ENCODE measurements at places on chromosomes 4 and X.
A peak's percentile ranks its signal among the peaks of the same experiment; 100 is the strongest.

- peak; percentile 24 for DNase-seq
Observed at GRCh38 chr4:135724421-135724820, 1522.8 kb upstream of the PABPC4L start.

GRCh38 chr4:139902321-139903320 is 237.0 kb downstream of the MGST2 start:
- DNase-seq: peak; percentile 26

- DNase-seq: no peak
Observed at GRCh38 chr4:119794113-119794512, 165.5 kb upstream of the PDE5A start.

- peak; percentile 17 for DNase-seq
Observed at GRCh38 chrX:31845003-31845402, 773.2 kb upstream of the FTHL17 start.

DNA sequence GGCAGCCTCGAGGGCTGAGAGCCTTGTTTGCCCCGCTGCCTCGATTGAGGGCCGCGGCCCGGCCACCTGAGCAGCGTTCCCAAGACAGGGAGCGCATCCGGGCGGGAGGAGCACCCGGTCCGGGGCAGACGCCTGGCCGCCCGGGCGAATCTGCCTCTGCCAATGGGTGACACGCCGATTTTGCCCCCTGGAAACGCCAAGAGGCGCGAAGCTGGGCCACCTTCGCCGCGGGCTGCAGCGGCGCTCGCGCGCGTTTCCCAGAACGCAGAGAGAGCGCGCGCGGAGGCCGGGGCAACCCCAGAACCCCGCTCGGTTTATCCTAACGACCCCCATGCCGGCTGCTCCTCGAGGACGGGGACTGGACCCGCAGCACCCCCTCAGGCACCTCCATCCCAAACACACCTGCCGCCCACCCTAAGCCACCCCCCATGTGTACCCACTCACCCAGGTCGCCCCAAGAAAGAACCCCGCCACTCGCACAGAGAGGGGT is 575 bp downstream of the MAP7D2 start:
- no peak for DNase-seq

- DNase-seq: peak; percentile 18
Observed at GRCh38 chr4:108774809-108775530, 12.1 kb upstream of the ETNPPL start.

- DNase-seq: no peak
Observed at GRCh38 chrX:48688531-48689150, 5.0 kb downstream of the WAS start.

DNA sequence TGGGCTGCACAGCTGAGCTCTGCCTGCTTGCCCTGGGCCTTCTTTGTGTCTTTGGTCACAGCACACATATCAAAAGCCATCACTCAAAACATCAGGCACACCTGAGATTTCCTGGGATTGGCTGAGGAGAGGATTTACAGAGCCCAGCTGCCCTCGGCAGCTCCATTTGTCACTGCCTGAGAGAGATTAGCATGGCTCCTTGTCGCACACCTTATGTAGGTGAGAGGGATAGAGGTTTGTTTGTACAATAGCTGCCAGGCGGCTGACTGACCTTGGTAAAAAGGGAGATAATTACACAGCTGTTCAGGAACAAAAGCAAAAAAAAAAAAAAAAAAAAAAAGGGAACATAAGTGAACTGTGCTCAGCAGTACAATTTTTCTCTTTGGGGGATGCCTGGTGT is 63.2 kb downstream of the MGST2 start:
- DNase-seq: no peak

DNA sequence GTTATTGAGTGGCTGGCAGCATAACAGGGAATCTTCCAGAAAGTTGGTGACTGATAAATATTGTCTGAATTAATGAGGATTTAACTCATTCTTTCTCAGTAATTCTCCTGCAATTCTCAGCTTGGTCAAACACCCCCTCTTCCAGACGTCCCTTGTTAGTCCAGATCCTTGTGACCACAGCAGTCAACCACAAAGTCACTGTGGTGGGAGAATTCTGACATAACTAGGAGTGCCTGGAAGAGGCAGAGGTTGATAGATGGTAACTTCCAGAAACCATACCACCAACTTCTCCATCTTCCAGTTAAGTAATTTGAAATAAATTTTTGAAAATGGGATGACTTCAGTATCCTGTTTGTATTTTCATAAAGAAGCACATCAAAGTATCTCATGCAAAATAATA is 90.1 kb downstream of the CEP44 start:
- DNase-seq: no peak

GRCh38 chr4:78951862-78952472 is 12.7 kb upstream of the PAQR3 start:
- DNase-seq: peak; percentile 54

DNA sequence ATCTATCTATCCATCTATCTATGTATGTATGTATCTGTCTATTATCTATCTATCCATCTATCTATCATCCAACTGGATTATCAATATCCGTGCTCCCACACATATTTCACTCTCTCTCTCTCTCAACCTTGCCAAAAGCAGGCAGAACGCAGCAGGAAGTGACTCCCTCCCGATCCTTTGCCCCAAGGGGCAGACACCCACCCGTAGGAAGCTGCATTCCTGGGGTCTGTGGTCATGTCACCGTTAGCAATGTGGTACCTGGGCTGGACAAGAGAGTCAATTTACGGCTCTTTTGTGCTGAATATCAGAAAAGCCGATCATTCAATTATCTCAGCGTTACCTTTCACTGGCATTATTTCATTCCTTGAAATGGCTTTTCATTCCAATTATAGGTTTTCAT is 119.6 kb upstream of the PPP2R3B start:
- DNase-seq: no peak

DNA sequence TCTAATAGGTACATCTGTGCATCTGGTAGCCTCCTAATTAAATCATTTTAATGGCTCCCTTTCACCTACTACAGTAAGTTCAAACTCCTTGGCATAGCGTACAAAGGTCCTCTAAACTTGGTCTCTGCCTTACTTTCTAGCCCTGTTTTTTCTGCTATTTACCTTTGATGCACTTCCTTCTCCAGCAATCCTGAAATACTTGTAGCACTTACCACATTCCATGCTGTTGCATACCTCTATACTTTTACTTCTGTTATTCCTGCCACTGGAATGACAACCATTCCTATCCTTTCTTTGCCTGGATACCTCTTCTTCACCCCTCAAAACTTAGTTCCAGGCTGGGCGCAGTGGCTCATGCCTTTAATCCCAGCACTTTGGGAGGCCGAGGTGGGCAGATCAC is 56.6 kb upstream of the LHFPL1 start:
- DNase-seq: no peak

GRCh38 chr4:136369073-136369472 is 1163.2 kb downstream of the PCDH18 start:
- no peak for DNase-seq

DNA sequence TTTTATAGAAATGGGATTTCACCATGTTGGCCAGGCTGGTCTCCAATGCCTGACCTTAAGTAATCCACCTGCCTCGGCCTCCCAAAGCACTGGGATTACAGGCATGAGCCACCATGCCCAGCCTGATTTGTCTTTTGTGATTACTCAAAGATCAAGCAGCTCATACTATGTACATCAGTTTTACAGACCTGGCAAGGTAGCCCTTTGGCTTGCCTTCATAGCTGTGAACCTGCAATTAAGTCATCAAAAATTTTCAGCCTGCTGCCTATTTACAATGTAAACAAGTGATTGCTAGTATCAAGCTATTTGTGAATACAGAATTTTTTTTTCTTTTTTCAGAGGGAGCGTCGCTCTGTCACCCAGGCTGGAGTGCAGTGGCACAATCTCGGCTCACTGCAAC is 46.2 kb downstream of the GSX2 start:
- DNase-seq: no peak

- no peak for DNase-seq
Observed at GRCh38 chrX:114841051-114841450, 176.4 kb downstream of the IL13RA2 start.

- no peak for DNase-seq
Observed at GRCh38 chr4:163638909-163639308, 144.4 kb downstream of the TMA16 start.

DNA sequence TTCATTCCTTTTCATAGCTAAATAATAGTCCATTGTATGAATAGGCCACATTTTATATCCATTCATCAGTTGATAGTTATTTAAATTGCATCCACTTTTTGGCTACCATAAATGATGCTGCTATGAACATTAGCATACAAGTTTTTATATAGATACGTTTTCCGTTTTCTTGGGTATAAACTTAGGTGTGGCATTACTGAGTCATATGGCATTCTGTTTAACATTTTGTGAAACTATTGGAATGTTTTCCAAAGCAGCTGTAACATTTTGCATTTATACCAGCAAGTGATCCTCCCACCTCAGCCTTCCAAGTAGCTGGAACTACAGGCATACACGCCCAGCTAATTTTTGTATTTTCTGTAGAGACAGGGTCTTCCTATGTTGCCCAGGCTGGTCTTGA is 26.3 kb downstream of the CLDN2 start:
- no peak for DNase-seq

- no peak for DNase-seq
Observed at GRCh38 chrX:51747671-51748070, 4.4 kb downstream of the GSPT2 start.

DNA sequence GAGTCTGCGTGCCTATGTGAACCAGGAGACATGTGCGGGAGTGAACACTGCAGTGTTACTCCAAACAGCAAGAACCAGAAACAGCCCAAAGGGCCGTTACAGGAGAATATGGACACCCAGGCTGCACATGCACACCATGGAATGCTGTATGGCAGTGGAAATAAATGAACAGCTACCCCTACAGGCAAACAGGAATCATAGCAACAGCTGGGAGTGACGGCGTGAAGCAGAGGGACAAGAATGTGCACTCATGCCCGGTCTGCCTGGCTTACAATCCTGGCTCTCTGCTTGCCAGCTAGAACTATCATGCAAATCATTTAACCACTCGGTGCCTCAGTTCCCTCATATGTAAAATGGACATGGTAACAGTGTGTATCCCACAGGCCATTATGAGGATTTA is 16.6 kb downstream of the GPKOW start:
- peak; percentile 54 for DNase-seq

DNA sequence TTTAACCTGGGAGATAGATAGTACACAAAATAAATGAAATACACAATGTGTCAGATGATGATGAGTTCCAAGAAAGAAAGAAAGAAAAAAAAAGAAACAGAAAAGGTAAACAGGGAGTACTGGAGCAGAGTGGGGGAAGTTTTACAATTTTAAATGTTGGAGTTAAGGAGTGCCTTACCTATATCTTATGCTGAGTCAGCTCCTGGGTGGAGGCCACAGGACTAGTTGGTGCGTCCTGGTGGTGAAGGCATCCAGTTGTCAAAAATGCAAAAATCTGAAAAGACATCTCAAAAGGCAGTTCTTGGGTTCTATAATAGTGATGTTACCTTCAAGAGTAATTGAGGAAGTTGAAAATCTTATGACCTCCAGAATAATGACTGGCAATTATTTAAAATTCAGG is 42.4 kb upstream of the MTMR8 start:
- no peak for DNase-seq

GRCh38 chrX:357693-358471 is 28.8 kb downstream of the PPP2R3B start:
- DNase-seq: peak; percentile 55

DNA sequence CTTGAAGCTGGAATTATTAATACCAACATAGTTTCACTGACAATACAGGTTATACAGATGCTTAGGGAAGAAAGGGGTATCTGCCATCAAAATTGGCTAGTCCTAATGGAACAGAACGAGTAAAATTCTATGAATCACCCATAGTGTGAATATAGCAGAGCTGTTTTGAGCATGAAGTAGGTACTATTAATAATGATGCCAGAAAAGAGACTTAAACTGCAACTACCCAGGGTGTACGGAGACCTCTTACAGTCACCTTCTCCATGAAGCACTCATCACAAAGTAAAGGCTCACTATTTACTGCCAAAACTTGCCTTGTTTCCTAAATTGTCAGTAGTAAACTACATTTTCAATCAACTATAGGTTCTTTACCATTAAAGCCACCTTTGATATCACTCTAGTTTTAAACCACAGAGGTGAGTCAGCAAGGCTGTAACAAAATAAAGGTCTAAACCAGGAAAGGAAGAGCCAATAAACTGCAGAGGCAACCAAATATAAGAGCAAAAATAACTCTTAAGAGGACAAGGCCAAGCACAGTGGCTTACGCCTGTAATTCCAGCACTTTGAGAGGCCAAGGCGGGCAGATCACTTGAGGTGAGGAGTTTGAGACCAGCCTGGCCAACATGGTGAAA is 114.4 kb downstream of the FRYL start:
- DNase-seq: peak; percentile 38

- DNase-seq: no peak
Observed at GRCh38 chr4:151567056-151567455, 158.1 kb downstream of the FHIP1A start.

- no peak for DNase-seq
Observed at GRCh38 chr4:143196323-143196722, 11.6 kb downstream of the USP38 start.

DNA sequence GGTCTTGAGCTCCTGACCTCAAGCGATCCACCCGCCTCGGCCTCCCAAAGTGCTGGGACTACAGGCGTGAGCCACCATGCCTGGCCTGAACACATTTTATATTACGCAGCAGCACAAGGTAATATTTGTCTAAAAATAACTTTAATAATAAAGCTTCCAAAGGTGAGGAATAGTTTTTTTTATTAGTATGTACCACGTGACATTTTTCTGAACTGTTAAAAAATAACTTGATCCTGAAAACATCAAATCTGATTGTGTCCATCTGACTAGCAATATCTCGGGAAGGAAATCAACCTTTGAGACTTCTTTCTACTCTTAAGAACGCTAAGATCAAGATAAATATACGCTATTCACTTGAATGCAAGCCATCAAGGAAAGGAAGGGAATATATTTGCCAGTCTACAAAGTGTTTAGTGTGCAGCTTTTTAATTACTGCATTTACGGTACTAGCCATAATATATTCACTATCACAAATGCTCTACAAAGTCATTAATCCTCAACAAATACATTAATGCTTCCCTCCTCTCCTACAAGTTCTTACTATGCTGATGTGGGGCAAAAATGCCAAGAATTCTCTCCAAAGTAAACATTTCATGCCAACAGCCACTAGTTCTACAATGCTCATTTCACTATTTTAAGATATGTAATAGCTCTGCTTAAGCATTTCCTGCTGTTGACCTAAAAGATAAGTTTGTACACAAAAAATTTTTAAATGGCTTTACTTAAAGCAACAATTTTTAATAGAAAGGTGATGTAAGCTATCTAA is 143.6 kb downstream of the APBB2 start:
- no peak for DNase-seq

GRCh38 chrX:93346309-93346708 is 327.1 kb downstream of the NAP1L3 start:
- no peak for DNase-seq
